ENCODE measurements at places on chromosomes 7 and 10.

GRCh38 chr7:157518514-157519175 is 181.8 kb downstream of the DNAJB6 start:
- no peak for DNase-seq

DNA sequence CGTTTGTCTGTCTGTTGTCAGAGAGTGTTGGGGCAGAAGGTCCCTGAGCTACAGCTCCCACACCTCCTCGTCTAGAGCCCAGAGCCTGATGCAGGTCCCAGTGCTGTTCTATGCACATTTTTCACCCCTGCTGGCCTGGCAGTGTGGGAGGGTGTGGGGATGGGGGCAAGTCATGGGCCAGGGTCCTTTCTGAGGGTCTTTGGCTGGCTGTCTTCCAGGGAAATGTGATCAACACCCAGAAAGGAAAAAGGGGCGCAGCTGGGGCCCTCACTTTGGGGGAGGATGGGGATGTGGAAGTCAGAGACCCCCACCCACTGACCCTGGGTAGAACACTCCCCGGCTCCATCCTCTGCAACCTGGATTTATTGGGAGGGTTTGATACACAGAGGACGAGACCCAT is 50.0 kb upstream of the ZNF716 start:
- DNase-seq: no peak

- DNase-seq: no peak
Observed at GRCh38 chr7:99489235-99489634, 10.8 kb downstream of the ZNF394 start.

- DNase-seq: peak; percentile 3
Observed at GRCh38 chr10:61628875-61629513, 33.7 kb upstream of the CABCOCO1 start.

DNA sequence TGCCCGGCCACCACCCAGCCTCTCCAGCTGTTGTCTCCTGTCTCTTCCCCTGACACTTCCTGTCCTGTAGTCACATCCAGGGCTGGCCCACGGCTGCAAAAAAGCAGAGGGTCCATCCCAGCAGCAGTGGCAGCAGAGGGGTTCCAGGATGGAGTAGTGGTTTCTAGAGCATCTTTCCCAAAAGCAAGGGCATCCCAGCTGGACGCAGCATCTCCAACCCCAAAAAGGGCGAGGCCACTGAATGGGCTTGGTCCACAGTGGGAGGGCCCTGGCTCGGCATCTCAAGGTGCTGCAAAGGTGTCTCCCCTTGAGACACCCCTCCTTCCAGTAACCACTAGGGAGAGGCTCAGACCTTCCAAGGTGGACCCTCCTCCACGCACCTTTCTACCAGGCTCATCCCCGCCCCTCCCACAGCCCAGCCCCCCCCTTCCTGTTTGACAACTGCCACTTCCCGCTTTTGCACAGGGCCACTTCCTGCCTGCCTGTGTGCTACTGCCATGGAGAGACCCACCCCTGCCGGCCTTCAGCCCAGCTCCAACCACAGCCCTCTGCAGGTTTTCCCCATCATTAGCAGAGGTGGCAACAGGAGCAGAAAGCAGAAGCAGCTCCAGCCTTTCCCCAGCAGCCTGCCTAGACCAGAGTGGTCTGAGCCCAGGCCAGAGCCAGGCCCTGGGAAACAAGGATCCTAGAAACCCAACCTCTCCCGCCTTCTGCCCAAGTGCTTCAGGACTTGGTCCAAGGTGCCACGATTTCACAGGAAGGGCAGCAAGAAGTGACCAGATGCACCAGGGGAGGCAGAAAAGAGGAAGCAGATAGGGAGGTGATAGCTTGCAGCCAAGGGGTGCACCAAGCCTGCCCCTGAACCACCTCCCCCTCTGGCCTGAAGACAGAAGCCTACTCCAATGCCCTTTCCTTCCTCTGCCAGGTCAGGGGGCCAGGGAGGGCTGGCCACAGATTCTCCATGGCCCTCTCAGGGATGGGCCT is 8.6 kb downstream of the CAMK2G start:
- DNase-seq: no peak

DNA sequence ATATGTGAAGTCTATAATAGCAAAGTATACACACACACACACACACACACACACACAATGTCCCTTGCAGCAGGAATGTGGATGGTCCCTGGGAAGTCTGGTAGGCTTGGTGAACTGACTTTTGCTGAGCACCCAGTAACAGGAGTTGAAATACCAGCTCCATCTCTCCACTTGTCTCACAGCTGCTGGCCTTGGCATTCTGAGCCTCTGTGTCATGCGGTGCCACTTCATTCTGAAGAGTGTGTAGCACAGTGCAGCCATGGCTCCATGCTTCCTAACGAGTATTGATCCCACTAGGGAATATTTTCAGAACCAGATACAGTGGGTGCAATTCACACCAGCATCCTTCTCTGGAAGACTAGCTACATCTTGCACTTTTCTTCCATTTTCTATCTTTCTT is 192.4 kb downstream of the ADARB2 start:
- no peak for DNase-seq

- no peak for DNase-seq
Observed at GRCh38 chr10:43214071-43214955, 52.6 kb downstream of the RASGEF1A start.

DNA sequence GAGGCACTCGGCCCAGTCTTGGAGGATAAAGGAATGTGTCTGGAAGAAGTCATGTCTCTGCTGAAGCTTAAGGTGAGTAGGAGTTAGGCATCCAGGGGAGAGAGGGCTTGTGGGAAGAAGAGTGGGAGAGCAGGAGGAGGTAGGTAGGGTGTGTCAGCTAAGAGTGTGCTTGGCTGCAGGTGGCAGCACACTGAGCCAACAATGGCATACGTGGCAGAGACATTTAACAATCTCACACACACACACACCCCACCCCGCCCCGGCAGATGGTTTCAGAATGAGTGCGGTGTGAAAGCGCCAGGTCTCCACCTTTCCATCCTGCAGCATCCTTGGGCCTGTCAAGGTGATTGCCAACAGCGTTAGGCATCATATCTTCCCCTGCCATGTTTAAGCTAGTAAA is 11.2 kb upstream of the ARPC1A start:
- no peak for DNase-seq
